Inflammatory macrophage (primary cell): ENCODE measurements at places on chromosomes 12 and 14.

- no peak for DNase-seq
Observed at GRCh38 chr12:2904260-2904659, 13.6 kb downstream of the TULP3 start.

DNA sequence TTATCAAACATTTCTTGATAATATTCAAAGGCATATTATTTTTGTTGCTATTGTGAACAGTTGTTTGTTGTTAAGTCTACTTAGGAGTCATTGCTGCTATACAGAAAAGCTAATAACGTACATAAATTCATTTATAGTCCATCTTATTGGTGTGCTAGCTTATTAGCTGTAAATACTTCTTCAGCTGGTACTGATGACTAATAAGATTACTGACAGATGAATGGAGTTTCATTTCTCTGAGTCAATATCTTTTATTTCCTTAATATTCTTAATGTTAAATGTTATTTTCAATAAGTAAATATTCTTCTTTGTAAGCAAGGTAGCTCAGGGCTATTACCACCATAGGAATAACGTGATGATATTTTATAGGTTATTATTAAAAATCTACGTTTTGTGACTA is 139.4 kb upstream of the SLCO1C1 start:
- DNase-seq = no peak

- DNase-seq = no peak
Observed at GRCh38 chr14:69137416-69137815, 15.5 kb downstream of the DCAF5 start.

DNA sequence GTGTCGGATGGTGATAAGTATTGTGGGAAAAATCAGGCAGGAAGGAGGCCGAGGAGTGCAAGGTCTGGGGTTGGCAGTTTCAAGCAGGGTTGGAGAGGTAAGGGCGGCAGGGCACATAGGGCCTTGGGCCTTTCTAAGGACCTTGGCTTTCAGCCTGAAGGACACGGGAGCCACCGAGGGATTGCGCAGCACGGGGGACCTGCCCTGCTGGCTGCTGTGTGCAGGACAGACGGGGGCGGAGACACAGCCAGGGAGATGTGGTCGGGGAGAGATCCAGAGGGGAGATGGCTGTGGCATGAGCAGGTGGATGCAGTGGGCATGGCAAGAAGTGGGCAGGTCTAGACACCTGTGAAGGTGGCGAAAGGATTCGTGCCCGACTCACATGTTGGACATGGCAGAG is 14.7 kb downstream of the OTUB2 start:
- no peak for DNase-seq

GRCh38 chr14:21308132-21308478 is 28.2 kb downstream of the RPGRIP1 start:
- no peak for DNase-seq

DNA sequence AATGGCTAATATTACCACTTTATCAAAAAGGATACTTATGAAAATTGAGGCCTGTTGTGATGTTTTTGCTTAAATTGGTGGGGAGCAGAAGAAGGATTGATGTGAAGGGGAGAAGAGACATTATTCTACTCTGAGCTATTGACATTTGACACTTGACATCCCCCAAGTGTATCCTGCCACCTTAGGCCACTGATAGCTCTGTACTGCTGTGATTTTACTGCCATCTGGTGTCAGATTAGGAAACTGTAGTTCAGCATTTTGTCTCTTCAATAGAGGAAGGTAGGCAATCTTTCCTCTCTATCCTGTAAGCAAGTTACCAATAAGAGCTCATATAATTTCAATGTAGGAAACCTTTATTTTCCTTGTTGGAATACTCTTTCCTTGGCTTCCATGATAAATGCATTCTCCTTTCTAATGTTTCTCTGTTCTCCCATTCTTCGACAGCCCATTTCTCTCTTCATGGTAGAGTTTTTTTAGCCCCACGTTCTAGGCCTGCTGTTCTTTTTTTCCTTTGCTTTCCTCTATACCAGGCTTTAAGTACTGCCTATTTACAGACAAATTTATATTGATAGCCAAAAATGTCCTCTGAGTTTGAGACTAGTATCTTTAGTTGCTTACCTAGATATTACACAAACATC is 46.3 kb downstream of the PPHLN1 start:
- peak; percentile 60 for DNase-seq

DNA sequence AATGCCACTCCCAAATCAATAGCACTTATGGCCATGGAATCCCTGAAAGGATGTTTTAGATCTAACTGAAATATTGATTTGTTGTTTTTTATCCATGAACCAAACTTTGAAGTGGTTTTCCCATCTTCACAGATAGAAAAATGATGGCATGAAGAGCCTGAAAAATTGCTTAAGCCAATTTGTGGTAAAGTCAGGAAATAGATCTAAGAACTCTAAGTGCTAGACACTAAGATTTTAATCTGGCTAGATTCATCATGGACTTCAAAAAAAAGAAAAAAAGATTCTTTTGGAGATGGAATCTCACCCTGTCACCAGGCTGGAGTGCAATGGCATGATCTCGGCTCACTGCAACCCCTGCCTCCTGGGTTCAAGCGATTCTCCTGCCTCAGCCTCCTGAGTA is 45.0 kb upstream of the STRN3 start:
- no peak for DNase-seq

- DNase-seq = no peak
Observed at GRCh38 chr14:39419272-39419671, 13.0 kb downstream of the FBXO33 start.

DNA sequence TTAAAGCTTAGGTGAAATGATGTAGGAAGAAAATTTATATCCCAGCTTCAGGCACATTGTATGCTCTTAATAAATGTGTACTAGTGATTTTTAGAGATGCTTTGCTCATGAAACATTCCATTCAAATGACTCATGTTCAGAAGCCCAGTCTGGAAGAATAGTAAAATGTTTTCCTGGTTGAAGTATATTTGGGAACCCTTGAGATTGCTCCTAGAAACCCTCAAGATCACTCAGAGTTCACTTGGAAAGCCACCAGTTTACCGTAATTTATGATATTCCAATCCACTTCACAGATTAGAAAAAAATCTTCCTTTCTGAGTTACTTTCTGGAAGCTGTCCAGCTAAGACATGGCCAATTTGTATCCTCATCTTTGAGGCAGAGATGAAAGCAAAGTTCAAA is 186.4 kb downstream of the SYT10 start:
- DNase-seq = no peak

DNA sequence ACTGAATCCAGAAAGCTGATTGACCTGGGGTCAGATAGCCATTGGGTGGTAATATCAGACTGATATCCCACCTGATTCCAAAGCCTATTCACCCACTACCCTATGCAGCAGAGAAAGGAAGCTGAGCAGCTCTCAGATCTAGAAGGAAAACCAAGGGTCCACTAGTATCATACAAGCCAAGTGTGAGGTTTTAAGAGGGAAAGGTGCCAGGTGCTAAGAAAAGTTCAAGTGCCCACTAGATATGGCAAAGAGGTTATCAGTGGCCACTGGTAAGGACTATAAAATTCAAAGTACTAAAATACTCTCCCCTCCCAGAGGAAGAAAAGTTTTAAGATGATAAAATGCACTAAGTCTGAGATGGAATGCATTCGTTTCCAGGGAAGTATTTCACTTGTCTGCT is 85.6 kb downstream of the PPM1H start:
- DNase-seq = no peak

GRCh38 chr12:48486679-48487078 is 4.4 kb downstream of the C12orf54 start:
- DNase-seq = no peak

- DNase-seq = no peak
Observed at GRCh38 chr12:70091021-70091521, 152.2 kb upstream of the CNOT2 start.

GRCh38 chr12:6970096-6970527 is 352 bp downstream of the PHB2 start:
- peak; percentile 27 for DNase-seq

GRCh38 chr14:102973706-102974285 is 51.3 kb downstream of the AMN start:
- DNase-seq = peak; percentile 87

DNA sequence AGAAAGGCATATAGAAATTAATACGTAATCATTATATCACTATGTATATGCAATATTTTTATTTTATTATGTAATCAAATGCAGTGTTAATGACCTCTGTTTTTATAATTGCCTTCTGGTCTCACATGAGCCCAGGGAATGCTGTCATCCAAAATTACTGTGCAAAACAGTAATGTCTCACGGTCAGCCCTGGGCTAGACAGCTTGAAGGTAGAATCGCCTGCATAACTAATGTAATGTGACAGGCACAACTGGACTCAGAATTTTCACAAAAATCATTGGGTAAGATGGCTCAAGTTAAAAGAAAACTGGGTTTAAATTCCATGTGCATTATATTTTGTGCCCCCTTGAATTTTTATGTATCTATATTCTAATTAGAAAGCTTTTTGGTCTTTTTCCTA is 293.3 kb downstream of the PPFIA2 start:
- DNase-seq = no peak

GRCh38 chr12:3685830-3686229 is 67.1 kb downstream of the CRACR2A start:
- DNase-seq = no peak

- no peak for DNase-seq
Observed at GRCh38 chr14:69335371-69335771, 62.7 kb downstream of the ERH start.

GRCh38 chr12:68317047-68317667 is 15.0 kb downstream of the MDM1 start:
- DNase-seq = peak; percentile 38

DNA sequence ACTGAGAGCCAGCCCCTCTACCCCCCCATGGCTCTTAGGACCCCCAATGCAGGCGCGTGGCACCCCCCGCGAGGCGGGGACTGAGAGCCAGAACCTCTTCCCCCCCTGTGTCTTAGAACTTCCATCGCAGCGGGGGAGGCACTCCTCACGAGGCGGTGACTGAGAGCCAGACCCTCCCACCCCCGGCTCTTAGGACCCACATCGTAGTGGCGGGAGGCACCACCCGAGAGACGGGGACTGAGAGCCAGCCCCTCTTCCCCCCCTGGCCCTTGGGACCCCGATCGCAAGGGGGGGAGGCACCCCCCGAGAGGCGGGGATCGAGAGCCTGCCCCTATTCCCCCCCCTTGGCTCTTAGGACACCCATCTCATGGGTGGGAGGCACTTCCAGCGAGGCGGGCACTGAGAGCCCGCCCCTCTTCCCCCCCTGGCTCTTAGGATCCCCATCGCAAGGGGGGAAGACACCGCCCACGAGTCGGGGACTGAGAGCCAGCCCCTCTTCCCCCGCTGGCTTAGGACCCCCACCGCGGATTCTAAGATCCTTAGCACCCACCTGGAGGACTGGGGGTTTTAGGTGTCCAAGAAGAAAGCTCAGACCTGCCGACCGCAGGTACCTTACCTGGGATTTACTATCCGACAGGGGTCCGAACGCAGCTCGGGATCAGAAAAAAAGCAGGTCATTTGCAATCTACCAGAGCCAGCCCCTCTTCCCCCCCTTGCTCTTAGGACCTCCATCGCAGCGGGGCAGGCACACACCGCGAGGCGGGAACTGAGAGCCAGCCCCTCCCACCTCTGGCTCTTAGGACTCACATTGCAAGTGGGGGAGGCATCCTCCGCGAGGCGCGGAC is 44.9 kb downstream of the DDX11 start:
- DNase-seq = no peak

DNA sequence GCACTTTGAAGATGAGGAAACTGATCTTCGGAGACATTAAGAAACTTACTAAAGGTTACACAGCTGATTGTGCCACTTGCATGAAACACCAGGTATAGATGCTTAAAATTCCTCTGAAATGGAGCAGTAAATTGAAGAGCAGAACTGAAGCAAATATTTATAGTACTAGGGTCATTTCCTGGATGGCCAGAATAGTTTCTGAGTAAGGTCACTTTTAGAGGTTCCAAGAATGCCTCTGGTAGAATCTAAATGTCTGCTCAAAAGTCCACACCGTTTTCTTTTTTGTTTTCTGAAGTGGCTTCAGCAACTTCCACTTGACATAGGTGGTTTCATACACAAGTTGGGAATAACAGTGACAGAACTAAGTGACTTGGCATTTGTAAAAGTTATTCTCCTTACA is 19.4 kb downstream of the TPH2 start:
- no peak for DNase-seq

- peak; percentile 83 for DNase-seq
Observed at GRCh38 chr12:122888232-122888752, 7.6 kb downstream of the VPS37B start.

DNA sequence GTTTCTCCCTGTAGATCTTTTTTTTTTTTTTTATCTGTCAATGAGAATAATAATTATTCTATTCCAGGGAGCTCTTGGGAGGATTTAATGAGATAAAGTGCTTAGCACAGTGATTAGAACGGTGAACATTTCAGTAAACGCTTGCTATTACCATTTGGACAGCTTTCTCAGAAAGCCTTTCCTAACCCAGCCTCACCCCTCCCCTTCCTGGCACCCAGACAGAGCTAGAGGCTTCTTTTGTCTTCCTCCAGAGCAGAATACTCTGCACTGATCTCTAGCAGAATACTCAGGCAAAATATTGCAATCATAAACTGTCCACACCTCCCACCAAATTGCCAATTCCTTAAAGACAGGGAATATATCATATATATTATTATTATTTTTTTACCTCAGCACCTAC is 66.6 kb downstream of the ERGIC2 start:
- no peak for DNase-seq

GRCh38 chr12:21764065-21764464 is 10.4 kb downstream of the KCNJ8 start:
- no peak for DNase-seq

GRCh38 chr14:89325299-89325883 is 91.6 kb downstream of the FOXN3 start:
- DNase-seq = no peak

DNA sequence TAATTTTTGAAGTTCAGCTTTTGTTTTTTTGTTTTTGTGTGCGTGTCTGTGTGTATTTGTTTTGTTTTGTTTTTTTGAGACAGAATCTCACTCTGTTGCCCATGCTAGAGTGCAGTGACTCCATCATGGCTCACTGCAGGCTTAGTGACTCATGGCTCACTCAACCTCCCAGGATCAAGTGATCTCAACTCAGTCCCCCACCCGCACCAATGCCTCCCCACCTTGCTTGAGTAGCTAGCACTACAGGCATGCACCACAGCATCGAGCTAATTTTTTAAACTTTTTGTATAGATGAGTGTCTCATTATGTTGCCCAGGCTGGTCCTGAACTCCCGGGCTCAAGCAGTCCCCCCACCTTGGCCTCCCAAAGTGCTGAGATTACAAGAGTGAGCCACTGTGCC is 981.4 kb downstream of the BCL11B start:
- no peak for DNase-seq

GRCh38 chr12:117567644-117568216 is 206.3 kb upstream of the NOS1 start:
- no peak for DNase-seq

- DNase-seq = no peak
Observed at GRCh38 chr12:39805651-39806050, 186.0 kb upstream of the ABCD2 start.
